Stimulated activated CD8-positive, alpha-beta memory T cell treated with anti-CD3 and anti-CD28 coated beads, Interleukin-2, amount 100 ng/mL, for 1 hour (primary cell): ENCODE measurements at places on chromosomes 4 and X.

- DNase-seq: no peak
These were observed 248.3 kb upstream of the KLF3 start for GRCh38 chr4:38415682-38416081.

GRCh38 chrX:45050558-45050957 is 150.1 kb downstream of the DIPK2B start:
- DNase-seq: no peak

DNA sequence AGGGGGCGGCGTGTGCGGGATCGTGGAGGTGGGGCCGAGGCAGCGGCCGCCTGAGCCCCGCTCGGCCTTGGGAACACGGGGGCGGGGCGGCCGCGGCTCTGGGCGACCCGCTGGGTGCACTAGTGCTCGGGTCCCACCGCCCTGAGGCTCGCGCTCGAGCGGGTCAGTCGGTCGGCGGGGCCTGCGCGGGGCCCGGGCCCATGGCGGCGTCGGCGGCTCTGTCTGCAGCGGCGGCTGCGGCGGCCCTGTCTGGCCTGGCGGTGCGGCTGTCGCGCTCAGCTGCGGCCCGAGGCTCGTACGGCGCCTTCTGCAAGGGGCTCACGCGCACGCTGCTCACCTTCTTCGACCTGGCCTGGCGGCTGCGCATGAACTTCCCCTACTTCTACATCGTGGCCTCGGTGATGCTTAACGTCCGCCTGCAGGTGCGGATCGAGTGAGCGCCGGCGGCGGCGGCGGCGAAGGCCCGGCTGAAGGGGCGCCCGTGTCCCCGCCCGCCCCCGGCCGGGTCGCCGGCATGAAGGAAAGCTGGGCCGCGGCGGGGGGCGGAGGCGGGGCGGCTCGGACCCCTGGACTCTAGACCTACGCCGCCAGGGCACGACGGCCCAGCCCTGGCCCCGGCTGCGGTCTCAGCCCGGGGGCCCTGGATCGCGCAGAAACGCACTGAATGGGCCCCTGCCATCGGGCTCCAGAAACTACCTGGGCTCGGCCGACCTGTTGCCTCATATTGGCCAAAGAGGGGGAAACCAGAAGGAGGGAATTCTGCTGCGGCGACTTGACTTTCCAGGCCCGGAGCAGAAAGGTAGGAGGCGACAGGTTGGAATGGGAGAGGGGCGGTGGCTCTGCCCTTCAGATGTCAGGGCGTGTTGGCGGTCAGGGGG is at the start of gene SMIM10L2A:
SMIM10L2A (plus strand) TSS at position 13 of the 878 bp plus-strand sequence; CDS start at position 201, 188 bp downstream.
- DNase-seq: no peak

DNA sequence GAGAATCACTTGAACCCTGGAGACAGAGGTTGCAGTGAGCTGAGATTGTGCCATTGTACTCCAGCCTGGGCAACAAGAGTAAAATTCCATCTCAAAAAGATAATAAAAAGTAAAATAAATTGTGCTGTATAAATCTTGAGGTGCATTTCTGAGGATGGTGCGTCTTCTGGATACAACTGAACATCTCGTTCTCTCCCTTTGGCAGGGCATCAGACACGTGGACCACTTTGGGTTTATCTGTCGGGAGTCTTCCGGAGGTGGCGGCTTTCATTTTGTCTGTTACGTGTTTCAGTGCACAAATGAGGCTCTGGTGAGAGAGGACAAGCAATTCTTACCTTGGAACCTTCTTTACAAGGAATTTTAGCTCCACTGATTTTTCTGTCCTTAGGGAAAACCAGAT is 60.2 kb downstream of the PTTG2 start:
- no peak for DNase-seq
